ENCODE measurements at places on chromosomes 7 and 10.

GRCh38 chr10:35203745-35204144 lies 77.1 kb downstream of the CREM start:
- DNase-seq, result no peak

DNA sequence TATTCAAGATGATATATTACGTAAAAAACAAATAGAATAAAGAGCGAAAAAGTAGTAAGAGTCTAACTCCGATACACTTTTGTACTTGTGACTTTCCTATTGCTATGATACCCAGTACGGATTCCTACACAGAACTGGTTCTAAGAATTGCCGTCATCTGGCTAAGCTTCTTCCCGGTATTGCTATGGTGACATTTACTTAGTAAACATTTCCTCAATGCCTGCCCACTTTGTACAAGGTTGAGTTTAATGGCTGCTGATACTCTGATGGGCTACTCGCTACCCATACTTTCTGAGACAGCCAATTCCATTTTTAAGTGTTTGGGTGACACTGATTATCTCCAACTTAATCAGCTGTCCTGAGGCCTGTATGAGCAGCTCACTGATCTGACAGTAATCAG lies 55.6 kb downstream of the OSBPL3 start:
- no peak for DNase-seq

GRCh38 chr10:132393695-132394181 lies 3.3 kb upstream of the PWWP2B start:
- no peak for DNase-seq

- no peak for DNase-seq
Measured at GRCh38 chr7:125845686-125846085, 916.1 kb upstream of the POT1 start.

GRCh38 chr10:397321-398068 lies 262.2 kb downstream of the ZMYND11 start:
- no peak for DNase-seq

DNA sequence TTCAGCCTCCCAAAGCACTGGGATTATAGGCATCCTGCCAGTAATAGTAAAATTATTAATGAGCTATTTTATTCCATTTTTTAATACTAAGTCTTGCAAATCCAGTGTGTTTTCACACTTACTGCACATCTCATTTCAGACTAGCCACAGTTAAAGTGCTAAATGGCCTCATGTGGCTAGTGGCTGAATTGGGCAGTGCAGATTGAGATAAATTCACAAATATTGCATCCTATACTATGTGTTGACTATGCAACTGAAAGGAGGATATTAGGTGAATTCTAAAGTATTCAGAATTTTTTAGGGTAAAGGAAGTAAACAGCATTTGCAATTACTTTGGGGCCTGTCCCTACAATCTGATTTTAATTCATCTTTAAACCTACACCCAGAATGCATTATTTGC lies 10.2 kb downstream of the APBB1IP start:
- DNase-seq, result no peak

GRCh38 chr7:8441106-8441965 lies 7.9 kb downstream of the NXPH1 start:
- DNase-seq, result no peak

GRCh38 chr10:22580711-22581110 lies 133.7 kb downstream of the PIP4K2A start:
- DNase-seq, result no peak

GRCh38 chr10:33008499-33009243 lies 50.6 kb upstream of the ITGB1 start:
- no peak for DNase-seq

DNA sequence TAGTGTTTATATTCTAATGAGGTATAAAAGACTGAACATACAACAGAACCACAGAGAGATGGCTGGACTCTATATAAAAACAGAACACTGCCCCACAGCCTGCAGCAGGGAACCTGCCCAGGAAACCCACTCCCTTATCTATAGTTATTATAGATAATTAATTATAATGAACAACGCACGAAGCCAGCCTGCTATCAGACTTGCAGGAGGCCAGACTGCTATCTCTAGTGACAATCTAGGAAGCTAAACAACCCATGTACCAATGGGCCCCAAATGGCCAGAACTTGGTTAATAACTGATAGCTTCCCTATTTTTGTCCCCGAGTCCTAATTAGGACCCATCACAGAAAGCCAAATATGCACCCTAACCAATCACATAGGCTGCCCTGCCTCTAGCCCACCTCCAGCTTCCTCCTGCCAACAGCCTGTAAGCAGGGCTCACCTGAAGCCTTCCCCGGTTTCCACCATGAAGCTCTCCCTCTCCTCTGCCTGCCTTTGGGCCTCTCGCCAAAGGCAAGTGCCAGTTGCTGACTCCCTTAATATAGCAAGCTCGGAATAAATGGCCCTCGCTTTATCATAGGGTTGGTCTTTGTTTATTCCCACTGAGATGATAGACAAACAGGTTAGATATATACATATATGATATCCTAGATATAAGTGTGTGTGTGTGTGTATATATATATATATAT lies 74.5 kb downstream of the SYPL1 start:
- DNase-seq, result no peak

DNA sequence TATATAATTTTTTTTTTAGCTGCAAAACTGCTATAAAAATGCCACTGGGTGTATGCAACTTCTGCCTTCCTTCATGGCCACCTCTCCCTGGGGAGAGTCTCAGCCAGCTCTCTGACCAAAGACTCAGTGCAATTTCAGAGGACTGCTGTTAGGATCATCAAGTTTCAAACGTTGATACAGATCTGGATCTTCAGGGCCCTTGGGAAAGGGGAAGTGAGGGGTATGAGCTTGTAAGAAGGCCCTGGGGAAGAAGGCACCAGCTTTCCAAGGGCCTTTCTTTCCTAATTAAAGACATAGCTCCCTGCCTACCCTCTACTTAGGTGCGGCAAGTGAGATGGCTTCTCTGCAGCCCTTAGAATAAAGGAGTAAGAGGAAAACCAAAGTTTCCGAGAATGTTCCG lies 130.4 kb downstream of the CUL2 start:
- no peak for DNase-seq

- no peak for DNase-seq
Measured at GRCh38 chr7:116231949-116232348, 21.6 kb downstream of the TES start.

GRCh38 chr7:84506151-84506550 lies 311.6 kb upstream of the SEMA3A start:
- DNase-seq, result no peak

- no peak for DNase-seq
Measured at GRCh38 chr7:155983176-155983815, 171.0 kb upstream of the SHH start.

- DNase-seq, result no peak
Measured at GRCh38 chr10:43078986-43079273, 2.1 kb downstream of the RET start.

GRCh38 chr7:52088008-52088901 lies 771.6 kb upstream of the COBL start:
- DNase-seq, result no peak

DNA sequence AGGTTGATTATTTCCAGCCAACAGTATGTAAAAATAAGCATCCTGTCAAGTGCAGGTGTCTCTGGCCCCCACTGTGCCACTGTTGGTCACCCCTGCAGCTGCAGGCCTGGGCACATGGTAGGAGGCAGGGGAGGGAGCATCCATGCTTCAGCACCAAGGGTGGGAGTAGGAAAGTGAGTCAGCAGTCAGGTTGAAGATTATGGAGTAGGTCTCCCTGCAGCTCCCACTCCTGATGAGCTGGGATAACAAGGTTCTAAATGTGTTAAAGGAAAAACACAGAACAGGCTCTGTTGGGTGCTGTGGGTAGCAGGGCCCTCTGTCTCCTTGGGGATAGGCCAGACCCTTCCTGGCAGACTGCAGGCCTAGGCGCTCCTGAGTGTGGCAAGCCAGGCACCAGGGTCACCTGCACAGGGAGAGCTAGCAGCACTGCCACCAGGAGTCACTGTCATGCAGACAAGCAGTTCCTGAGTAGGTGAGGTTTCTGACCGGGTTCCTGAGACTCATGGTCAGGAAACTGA lies 59.3 kb downstream of the NUDCD3 start:
- no peak for DNase-seq

GRCh38 chr7:156759143-156759542 lies 118.6 kb downstream of the RNF32 start:
- no peak for DNase-seq

DNA sequence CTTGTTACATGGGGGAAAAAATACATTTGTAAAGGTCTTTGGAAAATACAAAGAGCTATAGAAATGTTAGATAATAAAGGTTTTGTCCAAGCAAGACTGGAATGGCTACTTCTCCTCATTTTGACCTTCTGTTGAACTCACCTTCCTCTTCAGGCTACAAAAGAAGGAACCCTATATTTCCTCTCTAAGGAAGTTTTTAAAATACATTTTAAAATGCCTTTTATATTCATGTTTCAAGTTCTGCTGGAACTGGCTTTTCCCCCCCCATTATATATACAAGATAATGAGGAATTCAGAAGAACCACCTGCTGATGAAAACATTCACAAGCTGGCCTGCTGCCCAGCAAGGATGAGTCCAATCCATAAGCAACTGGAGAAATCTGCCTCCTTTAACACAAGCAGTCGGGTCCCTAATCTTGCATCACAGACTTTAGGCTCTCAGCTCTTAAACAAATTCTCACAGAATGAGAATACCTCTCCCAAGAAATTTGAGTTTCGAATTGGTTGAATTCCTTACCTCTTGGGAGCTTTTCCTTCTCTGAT lies 44.6 kb downstream of the MTERF1 start:
- DNase-seq, result no peak

DNA sequence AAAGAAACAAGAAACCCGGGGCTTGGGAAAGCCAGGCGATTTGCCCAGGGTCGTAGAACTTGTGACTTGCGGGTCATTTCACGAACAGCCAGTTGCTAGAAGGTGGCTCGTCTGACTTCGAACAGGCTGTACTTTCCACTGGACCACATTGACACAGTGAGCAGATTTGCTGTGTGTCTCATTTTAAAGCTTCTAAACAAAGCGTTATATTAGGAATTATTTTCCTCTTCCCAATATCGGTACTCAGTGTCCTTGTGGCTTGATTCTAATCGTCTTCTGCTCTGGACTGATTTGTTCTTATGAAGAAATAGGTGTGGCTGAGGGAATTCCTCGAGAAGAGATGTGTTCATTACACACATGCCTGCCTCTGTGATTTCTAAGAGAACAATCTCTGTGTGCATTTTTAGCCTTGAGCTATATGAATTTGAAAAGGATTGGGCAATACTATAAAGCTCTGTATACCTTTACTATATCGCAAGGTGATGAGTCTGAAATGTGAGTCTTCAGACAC lies 150.0 kb upstream of the PRR15 start:
- DNase-seq, result no peak

GRCh38 chr10:76469675-76470074 lies 1038.3 kb downstream of the LRMDA start:
- DNase-seq, result no peak

DNA sequence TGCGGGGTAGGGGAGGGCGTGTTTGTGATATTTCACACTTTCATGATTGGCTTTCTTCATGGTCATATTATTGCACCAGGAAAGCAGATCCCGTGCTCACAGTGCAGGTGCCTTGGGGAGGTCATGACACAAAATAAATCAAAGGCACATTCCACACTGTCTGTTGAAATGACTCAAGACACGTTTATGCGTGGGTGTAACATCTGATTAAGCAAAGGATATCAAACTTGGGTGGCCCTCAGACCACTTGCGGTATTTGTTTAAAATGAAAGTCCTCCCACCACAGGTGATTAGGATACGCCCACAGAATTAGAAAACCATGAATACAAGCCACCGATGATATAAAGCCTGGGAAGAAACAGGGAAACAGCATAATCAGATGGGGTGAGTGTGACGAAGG lies 51.1 kb downstream of the SVIL start:
- DNase-seq, result no peak

Data from stimulated activated CD8-positive, alpha-beta memory T cell treated with anti-CD3 and anti-CD28 coated beads, Interleukin-7, amount 100 ng/mL, for 24 hours (primary cell).